ENCODE measurements at places on chromosomes 3 and 15. TPM values are rescaled to one million over a fixed set of nuclear protein-coding genes. Genes with fewer than 3 reads are reported as not detected.

The PARP3 gene
- 5.5 TPM for total RNA-seq

The GOLGA8S gene
- 4.6 TPM for total RNA-seq

The SNUPN gene
- total RNA-seq, result 13.7 TPM

The GREM1 gene
- 3.6 TPM for total RNA-seq

The AMT gene
- total RNA-seq, result 13.5 TPM

The WDR53 gene
- 10.1 TPM for total RNA-seq

The GPR149 gene
- 1.7 TPM for total RNA-seq
